ENCODE measurements at places on chromosomes 1 and 21.

- peak; percentile 31 for ATAC-seq
These were observed 23.7 kb upstream of the DISP1 start for GRCh38 chr1:222791006-222791710.

- ATAC-seq, result no peak
These were observed 69.3 kb upstream of the BCAR3 start for GRCh38 chr1:93750955-93751354.

DNA sequence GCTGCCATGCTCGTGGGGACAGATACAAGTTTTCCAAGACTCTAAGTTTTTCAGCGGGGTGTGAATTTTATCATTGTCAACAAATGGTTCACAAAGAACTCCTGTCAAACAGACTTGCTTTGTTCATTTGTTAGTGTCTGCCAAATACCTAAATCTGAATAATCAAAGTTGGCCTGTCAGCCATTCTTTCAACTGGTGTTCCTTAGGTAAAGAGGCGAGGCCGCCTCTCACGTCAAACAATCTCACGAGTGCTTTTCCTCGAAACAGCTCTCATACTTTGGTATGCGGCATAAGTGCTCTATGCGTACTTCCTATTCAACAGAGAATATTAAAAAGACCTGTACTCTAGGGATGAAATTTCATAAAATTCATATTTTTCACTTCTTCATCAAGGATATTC lies 51.4 kb upstream of the KANK4 start:
- no peak for ATAC-seq

GRCh38 chr1:37176269-37176668 lies 142.0 kb upstream of the GRIK3 start:
- no peak for ATAC-seq

GRCh38 chr1:35769188-35769758 lies 505 bp downstream of the CLSPN start:
- ATAC-seq, result peak; percentile 94

- peak; percentile 100 for ATAC-seq
These were observed 57.8 kb upstream of the LRRC8D start for GRCh38 chr1:89762779-89763648.

DNA sequence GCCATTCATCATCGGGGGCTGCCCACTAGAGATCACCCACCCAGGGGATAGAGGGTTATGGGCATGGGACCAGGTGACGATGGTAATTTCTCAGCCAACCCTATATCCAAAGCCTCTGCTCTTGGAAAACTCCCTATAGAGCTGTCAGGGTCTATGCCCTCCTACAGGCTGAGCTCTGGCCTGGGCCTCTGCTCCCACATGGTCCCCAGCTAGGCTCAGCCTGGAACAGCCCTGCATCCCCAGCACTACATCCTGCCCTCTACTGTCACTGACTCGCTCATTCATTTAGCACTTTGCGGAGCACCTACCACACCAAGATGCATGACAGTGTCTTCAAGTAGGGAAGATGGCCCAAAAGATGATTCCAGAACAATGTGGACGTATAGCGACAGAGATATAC lies 45.0 kb upstream of the EPS8L3 start:
- ATAC-seq, result peak; percentile 24

- ATAC-seq, result no peak
These were observed 24.5 kb upstream of the COQ8A start for GRCh38 chr1:226915672-226915995.

DNA sequence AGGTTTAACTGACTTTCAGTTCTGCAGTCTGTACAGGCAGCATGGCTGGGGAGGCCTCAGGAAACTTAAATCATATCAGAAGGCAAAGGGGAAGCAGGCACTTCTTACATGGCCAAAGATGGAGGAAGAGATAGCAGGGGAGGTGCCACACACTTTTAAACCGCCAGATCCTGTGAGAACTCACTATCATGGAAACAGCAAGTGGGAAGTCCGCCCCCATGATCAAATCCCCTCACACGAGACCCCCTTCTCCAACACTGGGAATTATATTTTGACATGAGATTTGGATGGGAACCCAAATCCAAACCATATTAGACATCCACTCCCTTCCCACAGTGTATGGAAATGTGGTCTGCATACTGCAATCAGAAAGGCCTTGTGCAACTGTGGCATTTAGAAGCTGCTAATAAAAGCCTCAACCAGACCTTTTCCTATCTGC lies 148.2 kb downstream of the FCRL5 start:
- ATAC-seq, result no peak

- no peak for ATAC-seq
These were observed 384.6 kb downstream of the PLPP3 start for GRCh38 chr1:56194701-56195300.

GRCh38 chr21:25080141-25080540 lies 527.1 kb downstream of the MRPL39 start:
- ATAC-seq, result no peak

DNA sequence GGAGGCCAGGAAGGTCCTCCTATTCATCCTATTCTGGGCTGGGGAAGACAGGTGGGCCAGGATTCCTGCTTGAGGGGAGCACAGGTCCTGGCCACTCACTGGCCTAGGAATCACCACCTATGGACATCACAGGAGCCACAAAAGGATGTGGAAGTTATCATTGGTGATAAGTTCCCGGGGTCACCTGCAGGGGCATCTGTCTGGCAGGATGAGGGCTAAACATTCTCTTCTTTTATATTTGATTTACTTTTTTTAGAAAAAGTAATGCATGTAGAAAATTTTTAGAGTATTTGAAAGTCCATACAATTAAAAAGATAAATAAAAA lies 33.2 kb upstream of the KIAA0040 start:
- no peak for ATAC-seq

- peak; percentile 8 for ATAC-seq
These were observed 15.2 kb downstream of the NR5A2 start for GRCh38 chr1:200042552-200043335.

- ATAC-seq, result no peak
These were observed 41.0 kb upstream of the RGS2 start for GRCh38 chr1:192767798-192768197.

- no peak for ATAC-seq
These were observed 1538.3 kb downstream of the NCAM2 start for GRCh38 chr21:22536509-22536908.

DNA sequence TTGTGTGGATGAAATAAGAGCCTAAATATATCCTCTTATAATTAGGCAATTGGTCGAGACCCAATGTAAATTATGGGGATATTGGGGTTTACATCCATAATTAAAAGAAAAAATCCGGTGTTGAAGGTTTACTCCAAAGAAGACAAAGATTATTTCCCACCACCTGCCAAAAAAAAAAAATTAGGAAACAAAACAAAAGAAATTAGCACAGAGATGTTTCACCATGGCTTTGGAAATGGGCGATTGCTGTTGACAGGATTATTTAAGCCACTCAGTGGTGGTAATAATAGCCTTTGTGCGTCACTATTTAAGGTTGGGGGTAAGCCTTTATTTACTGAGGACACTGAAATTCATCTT lies 585 bp upstream of the GLRX2 start:
- ATAC-seq, result no peak

- ATAC-seq, result no peak
These were observed 5.9 kb downstream of the CSTB start for GRCh38 chr21:43770066-43770655.
